ENCODE measurements at places on chromosomes 12 and 14. TPM values are rescaled to one million over a fixed set of nuclear protein-coding genes. Genes with fewer than 3 reads are reported as not detected.

The TGFB3 gene
- total RNA-seq, result 10.2 TPM

The NFATC4 gene
- 11.5 TPM for total RNA-seq

The ESRRB gene
- total RNA-seq, result not detected

The KLRC2 gene
- not detected for total RNA-seq

The M6PR gene
- total RNA-seq, result 112 TPM

The IFT81 gene
- total RNA-seq, result 7.2 TPM

Measured in PC-3 (cell line).